Cortex of kidney (tissue), 1 donor: ENCODE measurements at places on chromosomes 11 and 22.

GRCh38 chr11:87423161-87423560, 385.4 kb downstream of the TMEM135 start:
- DNase-seq = no peak

GRCh38 chr11:88317536-88317935, 20.0 kb downstream of the CTSC start:
- no peak for DNase-seq

DNA sequence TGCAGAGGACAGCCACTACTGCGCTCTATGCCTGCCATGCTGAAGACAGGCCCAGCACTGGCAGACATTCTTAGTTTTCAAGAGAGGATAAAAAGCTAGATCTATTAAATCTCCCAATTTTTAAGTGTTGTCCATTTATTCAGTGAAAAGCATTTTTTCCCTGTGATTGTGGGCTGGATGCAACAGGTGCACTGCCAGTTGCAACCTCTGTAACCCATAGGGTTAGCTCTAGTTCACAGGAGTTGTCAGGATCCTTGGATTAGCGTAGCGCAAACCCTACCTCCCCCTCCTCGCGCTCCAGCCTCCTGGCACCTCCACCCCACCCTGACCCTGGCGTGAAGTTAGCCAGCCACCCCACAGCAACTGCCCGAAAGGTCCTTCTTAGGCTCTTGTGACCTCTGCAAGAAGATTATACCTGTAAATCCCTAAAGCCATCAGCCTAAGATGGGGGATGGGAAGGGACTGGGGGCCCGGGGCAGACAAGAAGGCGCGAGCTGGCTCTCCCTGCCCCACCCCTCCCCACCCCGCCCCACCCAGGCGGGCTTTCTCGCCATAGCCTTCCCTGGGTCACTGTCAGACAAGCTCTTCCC, 30.9 kb downstream of the EIF3F start:
- no peak for DNase-seq

DNA sequence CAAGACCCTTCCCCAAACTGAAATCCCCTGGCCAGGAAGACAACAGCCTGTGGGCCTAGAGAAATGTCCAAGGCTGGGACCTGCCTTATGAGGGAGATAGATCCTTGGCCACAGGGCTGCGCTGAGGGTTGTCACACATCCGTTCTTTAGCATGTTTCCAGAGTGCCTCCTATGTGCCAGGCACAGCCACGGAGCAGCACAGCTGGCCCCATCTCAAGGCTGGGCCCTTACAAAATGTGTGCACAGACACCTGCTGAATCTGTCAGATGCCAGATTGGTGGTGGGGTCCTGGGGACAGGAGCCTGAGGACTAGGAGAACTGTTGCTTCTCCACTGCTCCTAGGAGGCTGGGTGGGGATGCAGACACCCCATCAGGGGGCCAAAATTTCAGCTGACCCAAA, 11.2 kb downstream of the GRIK4 start:
- DNase-seq = no peak

- DNase-seq = no peak
These were observed 1.5 kb downstream of the TCF20 start for GRCh38 chr22:42268852-42269410.

- no peak for DNase-seq
These were observed 681.3 kb downstream of the NTM start for GRCh38 chr11:132051704-132052103.

DNA sequence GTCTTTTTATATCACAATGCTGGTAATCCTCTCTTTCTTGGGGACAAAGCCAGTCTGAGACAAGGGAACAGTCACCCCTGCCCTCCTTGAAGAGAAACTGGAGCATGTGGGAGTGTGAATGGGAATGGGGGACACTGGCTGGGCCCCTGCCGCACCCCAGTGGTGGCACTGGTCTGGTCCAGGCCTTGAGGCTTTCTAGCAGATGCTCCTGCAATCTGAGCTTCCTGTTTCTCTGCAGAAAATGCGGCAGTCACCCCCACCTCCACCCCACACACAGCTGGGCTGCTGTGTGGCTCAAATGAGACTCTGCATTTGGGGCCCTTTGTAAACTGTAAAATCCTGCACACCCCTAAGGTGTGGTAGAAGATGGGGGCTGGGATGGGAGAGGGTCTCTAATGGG, 6.6 kb upstream of the MARK2 start:
- no peak for DNase-seq

GRCh38 chr11:102293873-102294601, 23.2 kb upstream of the BIRC3 start:
- DNase-seq = no peak

DNA sequence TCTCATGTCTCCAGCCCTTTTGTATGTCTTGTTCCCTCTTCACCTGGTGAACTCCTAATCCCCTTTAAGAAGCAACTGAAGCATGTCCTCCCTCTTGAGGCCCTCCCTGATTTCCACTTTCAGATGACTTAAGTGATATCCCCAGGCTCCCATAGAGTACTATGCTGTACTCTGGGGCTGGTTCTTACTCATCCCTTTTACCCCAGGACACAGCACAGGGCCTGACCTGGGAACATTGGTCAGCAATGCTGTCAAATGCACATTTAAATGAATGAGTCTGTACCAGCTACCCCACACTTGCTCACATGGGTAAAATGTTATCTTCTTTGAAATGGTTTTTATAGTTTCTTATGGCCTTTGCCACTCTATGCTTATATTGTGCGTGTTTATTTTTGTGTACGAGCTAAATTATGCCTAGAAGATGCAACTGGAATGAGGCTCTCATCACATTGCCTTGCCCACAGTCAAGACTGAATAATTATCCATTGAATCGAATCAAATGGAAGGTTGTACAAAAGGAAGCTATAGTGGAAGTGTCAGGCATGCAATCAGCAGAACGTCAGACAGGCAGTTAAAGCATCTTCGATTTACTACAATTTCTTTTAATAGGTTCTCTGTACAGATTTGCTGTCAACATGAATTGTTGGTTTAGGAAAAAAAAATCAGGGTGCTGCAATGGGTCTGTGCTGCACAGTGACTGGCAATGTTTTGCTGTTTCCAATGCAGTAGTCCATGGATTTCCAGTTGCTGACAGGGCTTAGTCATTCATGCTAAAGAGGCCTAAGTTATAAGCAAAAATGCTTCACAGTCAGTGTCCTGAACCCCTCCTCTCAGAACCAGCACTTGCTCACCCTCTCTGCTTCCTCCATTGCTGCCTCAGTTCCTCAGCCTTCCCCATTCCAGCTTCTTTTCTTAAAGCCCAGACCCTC, 79.5 kb downstream of the PARVA start:
- no peak for DNase-seq

DNA sequence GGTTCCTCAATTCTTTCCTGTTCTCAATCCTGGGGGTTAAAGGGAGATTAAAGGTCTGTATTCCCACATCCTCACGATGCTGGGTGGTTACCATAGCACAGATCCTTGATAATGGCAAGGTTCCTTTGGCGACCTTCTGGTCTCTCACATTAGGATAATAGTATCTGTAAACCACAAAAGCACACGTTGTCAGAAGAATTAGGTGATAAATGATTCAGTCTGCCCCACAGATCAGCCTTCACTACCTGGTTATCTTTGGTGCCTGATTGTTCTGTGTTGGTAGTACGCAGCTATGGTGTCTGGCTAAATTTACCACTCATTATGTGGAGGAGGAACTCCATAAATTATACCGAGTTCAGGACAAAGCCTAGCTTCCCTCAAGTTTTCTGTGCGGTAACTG, 78.4 kb downstream of the C2CD3 start:
- no peak for DNase-seq

- DNase-seq = no peak
These were observed 16.9 kb upstream of the PIK3C2A start for GRCh38 chr11:17224727-17225126.

- no peak for DNase-seq
These were observed at the start of gene KCNC1 for GRCh38 chr11:17734418-17734911. Gene KCNC1, plus strand, starts transcription at chr11:17734781. Its CDS starts 1,222 bp downstream, at chr11:17736003.

- no peak for DNase-seq
These were observed 51.2 kb upstream of the RAPSN start for GRCh38 chr11:47500121-47500520.

- no peak for DNase-seq
These were observed 167.9 kb downstream of the SHANK2 start for GRCh38 chr11:71084306-71085012.

DNA sequence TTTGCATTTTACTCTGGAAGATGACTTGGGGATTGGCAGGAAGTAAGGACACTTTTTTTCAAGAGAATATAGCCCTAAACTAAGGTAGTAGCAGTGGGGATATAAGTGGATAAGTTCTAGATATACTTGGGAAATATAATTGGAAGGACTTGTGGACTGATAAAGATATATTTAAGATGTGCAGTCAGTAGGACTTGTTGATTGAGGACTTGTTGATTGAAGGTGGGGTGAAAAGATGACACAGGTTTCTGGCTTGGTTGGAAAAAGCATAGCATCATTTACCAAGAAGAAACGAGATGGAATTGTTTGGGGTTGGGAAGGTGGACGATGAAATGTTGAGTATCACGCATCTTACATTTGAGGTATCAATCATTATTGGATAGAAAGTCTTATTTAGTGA, 1.5 kb upstream of the TAF10 start:
- DNase-seq = no peak

GRCh38 chr11:72544589-72544988, 110.3 kb upstream of the CLPB start:
- DNase-seq = no peak

DNA sequence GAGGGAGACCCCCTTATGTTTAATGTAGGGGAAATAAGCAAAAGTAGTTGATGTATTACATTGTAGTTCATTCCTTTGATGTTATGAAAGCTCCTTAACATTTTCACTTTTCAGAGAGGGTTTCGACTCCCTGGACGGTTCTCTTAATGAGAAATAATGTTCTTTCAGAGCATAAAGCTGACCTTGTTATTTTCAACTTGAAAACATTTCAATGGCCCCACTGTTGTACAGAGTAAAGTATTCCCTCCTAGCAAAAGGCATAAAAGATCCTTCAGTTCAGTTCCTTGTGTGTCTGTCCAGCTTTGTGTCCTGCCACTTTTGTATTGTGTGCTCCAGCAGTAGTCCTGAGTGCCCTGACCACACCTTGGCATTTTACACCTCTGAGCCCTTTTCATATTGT, 63.9 kb downstream of the UVRAG start:
- no peak for DNase-seq

- no peak for DNase-seq
These were observed 1324.5 kb downstream of the LRRC4C start for GRCh38 chr11:40134820-40135570.

- no peak for DNase-seq
These were observed 19.3 kb downstream of the ENDOD1 start for GRCh38 chr11:95108671-95109551.

DNA sequence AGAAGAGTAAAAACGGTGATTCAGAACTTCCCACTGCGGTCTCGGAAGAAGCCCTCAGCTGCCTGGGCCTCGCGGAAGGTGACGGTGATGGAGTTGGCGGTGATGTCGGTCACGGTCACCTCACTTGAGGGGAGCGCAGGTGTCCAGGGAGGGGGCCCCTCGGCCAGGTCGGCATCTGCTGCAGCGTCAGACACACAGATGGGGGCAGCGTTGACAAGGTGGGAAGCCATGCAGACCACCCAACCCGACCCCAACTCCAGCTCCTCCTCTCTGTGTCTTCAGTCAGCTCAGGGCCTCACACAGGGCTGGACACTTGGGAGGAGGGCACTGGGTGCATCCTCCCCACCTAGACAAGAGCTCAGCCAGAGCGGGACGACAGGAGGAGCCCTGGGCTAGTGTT, 18.6 kb downstream of the CBX7 start:
- no peak for DNase-seq

- no peak for DNase-seq
These were observed 20.4 kb downstream of the SERPINH1 start for GRCh38 chr11:75582506-75582894.

DNA sequence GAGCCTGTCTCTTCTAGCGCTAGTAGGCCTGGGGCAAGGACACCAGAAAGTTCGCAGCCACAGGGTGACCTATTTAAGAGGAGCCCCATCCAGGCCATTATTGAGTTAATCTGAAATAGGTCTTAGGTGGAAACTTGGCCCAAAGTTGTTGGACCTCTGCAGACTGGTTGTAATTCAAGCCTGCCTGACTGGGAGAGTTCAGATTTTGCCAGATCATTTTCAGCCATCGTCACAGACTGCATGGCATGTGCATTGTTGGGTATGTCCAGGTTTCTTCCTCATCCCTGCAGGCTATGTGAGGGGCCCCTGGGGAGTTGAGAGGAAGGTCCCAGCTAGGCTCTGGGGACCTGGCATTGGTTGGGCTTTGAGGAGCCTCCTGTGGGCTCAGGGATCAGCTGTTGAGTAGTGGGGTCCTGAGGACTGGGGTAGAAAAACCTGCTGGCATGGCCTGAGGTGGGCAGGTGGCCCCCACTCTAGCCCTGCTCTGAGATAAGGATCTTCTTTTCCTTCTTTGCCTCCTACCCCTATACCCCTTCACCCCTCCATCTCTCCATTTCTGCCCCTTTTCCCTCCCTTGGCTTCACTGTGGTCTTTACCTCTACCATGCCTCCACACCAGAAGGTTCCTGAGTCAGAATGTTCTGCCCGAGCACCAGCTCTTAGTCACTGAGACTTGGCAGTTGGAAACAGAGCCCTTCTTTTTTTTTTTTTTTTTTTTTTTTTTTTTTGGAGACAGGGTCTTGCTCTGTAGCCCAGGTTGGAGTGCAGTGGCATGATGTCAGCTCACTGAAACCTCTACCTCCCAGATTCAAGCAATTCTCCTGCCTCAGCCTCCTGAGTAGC, 112.7 kb downstream of the MORC2 start:
- DNase-seq = no peak

DNA sequence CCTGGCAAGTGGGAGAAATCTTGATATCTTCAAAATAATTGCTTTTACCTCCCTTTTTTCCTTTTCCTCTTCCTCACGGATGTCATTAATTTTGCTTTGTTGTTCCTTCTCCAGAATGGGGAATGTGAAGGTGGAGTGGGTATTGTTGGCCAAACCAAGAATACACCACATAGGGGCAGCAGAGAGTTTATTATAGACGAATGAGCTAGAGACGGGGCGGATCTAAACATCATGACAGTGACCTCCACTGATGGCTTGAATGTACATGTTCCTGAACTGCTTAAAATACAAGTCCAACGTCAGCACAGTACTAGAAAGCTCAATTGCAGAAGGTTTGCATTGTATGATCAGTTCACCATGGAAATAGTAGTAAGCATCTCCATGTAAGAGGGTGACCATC, 122.3 kb upstream of the SNX19 start:
- DNase-seq = no peak

DNA sequence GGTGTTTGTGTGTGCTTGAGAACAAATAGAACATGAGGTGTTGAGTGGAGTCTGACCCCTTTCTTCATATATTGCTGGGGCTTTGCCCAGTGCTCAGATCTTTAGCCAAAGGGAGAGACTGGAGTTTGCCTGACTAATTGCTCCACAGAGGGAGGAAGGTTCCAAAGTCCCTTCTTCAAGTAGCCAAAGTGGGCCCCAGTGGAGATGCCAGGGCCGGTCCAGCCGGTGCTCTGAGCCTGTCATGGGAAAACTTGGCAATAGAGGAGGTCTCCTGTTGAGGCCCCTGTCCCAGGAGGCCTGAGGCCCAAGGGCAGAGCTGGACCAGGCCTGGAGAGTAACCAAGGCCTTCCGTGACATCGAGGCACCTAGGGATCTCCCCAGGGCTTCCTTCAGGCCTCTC, 112.3 kb downstream of the DSCAML1 start:
- no peak for DNase-seq

- DNase-seq = no peak
These were observed 50.7 kb upstream of the LIN7C start for GRCh38 chr11:27557226-27557625.

- no peak for DNase-seq
These were observed 51.9 kb downstream of the LDLRAD3 start for GRCh38 chr11:35995681-35996271.

GRCh38 chr11:73095613-73096012, 46.5 kb downstream of the FCHSD2 start:
- DNase-seq = no peak

- no peak for DNase-seq
These were observed 47.5 kb downstream of the DSCAML1 start for GRCh38 chr11:117749541-117749910.
